Renal pelvis (tissue), 12 donors: ENCODE measurements at places on chromosomes 3 and 15.

- no peak for DNase-seq
These were observed 40.7 kb downstream of the ATP2C1 start for GRCh38 chr3:130934442-130935089.

DNA sequence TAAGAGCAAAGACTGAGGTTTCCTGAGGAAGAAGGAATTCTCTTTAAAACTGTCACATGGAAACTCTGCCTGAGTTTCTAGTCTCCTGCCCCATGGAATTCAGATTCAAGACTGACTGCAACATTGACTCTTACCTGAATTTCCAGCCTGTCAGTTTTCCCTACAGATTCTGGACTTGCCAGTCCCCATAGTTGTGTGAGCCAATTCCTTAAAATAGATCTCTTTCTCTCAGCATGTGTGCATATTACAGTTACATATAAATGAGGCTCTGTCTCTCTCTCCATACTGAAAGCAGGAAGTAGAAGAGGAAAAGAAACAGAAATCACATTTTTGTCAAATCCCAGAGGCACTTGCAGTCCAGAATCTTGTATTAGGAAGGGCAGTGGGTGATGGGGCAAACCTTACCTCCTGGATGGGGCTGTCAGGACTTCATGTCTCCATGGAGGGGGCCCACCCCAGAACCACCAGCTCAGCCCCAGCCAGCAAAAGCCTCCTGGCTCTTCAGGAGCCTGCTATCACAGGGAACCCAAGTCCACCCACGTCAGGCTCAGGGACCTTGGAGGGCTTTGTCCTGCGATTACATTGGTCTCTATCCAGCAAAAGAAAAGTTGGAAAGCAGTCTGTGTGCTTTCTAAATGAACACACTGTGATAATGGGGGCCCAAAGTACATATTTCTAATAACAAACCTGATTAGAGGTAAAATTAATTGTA lies 18.8 kb upstream of the GOLGA8J start:
- no peak for DNase-seq

GRCh38 chr3:164095279-164095678 lies 983.0 kb downstream of the SI start:
- no peak for DNase-seq

DNA sequence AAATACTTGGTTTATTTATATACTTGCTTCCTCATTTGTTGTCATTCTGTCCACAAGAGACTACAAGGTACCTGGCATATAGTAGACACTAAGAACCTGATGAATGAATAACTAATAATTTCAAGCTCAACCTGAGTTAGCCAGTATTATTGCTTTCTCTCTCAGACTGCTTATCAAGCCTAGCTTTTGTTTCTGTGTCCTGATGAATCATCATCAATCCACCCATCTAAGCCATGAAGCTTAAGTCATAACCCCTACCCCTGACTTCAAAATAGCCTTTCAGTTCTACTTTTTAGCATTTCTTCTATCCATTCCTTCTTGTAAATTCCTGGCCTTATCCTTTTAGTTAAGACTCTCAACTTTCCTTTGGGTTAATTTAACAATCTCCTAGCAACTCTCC lies 420.8 kb downstream of the EPHA6 start:
- no peak for DNase-seq

DNA sequence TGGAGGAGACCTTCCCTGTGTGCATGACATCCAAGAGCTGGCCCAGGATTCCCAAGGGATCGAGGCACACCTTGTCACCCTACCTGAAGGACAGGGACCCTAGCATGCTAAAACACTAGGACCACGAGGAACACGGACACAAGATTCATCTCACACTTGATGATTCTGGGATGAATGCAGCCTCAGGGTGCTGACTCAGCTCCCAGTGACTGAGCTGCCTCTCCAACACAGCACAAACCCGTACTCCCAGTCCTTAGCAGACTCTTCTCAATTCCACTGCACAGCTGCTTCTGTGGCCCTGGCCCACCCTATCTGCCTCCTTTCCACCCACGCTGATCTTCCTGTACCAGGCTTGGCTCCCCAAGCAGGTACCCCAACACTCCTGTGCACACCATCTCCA lies 9.1 kb upstream of the OXTR start:
- DNase-seq = no peak

GRCh38 chr3:59142556-59142955 lies 92.7 kb upstream of the CFAP20DC start:
- no peak for DNase-seq

GRCh38 chr3:31013843-31014242 lies 119.4 kb upstream of the GADL1 start:
- DNase-seq = no peak

DNA sequence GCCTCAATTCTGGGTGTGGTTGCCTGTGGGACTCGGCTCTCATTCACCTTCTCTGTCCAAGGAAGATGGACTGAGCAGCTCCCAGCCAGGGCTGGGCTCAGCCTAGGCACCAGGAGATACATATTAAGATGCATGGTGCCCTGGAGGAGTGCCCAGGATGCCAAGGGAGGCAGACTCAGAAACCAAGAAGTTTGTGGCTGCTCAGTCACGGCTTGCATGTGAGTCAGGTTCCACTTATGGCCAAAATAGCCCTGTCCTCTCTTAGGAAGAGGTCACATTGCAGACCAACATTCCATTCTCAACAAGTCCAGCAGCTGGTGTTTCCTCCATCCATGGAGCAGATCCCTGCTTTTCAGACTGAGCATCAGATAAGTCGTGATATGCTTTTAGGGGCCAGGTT lies 21.8 kb downstream of the CDCP1 start:
- no peak for DNase-seq
